ENCODE measurements at places on chromosomes 5 and 9. TPM values are rescaled to one million over a fixed set of nuclear protein-coding genes. Genes with fewer than 3 reads are reported as not detected.

ADGRV1 gene
- total RNA-seq = not detected

PIP5KL1 gene
- total RNA-seq = 2.6 TPM

DNA sequence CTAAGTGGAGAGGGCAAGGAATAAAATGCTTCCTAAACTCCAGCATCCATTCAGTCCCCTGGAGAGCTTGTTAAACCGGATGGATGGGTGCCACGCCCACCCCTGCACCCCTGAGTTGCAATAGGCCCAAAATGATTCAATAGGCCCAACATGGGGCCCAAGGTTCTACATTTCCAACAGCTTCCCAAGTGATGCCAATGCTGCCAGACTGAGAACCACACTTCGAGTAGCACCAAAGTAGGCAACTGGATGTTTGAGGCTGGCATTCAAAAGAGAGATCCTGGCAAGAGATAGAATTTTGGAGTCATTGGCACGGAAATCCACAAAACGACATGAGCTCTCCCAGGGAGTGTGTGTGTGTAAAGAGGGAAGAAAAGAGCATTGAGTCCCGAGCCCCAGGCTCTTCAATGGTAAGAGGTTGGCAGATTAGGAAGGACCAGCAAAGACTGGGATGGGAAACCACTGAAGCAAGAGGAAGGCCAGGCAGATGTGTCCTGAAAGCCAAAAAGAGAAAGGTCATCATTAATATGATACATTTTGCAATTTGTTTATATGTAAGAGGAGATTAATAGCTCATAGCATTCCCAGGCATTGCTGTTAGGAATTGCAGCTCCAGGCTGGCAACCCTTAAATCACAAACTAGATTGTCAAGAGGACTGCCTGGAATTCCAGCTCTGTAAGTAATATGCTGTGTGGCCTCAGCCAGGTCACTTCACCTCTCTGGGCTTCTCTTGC, 130.6 kb downstream of the KCNIP1 start:
- no peaks in the 10 kb centered on the region for H3K36me3 ChIP-seq
- peaks cover 11% of the 10 kb centered on the region for H3K4me1 ChIP-seq
- DNase-seq = no peak
- peaks cover 11% of the 10 kb centered on the region for H3K27me3 ChIP-seq
- H3K4me3 ChIP-seq = no peak overlapping the region

GRCh38 chr9:135533113-135533512, 11.9 kb downstream of the LCN1 start:
- H3K4me1 ChIP-seq = no peaks in the 10 kb centered on the region
- no peak overlapping the region for H3K27ac ChIP-seq
- H3K36me3 ChIP-seq = no peaks in the 10 kb centered on the region
- peaks cover 8% of the 10 kb centered on the region for H3K27me3 ChIP-seq
- no peak overlapping the region for H3K4me3 ChIP-seq
- DNase-seq = no peak

- no peak overlapping the region for H3K27ac ChIP-seq
- H3K4me1 ChIP-seq = peaks cover 18% of the 10 kb centered on the region
- peaks cover 1% of the 10 kb centered on the region for H3K36me3 ChIP-seq
These were observed 11.3 kb downstream of the ZNF618 start for GRCh38 chr9:113887436-113887835.

DNA sequence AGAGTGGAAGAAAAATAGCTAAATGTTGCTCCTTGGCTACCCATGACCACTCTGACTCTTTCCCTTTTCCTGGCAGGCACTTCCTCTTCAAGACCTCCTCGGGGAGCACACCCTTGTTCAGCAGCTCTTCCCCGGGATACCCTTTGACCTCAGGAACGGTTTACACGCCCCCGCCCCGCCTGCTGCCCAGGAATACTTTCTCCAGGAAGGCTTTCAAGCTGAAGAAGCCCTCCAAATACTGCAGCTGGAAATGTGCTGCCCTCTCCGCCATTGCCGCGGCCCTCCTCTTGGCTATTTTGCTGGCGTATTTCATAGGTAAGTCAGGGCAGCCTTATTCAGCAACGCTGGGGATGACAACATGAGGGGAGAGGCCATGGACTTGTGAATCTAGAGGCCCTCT, 298.6 kb upstream of the WWC1 start:
- H3K27ac ChIP-seq = no peak overlapping the region
- H3K4me1 ChIP-seq = no peaks in the 10 kb centered on the region
- no peak overlapping the region for H3K4me3 ChIP-seq
- no peaks in the 10 kb centered on the region for H3K36me3 ChIP-seq
- no peak for DNase-seq

- H3K27me3 ChIP-seq = peaks cover 3% of the 10 kb centered on the region
- no peaks in the 10 kb centered on the region for H3K4me1 ChIP-seq
- H3K4me3 ChIP-seq = no peak overlapping the region
- no peak overlapping the region for H3K27ac ChIP-seq
- no peak for DNase-seq
These were observed 18.9 kb downstream of the SLCO4C1 start for GRCh38 chr5:102277144-102277543.

- no peak overlapping the region for H3K4me3 ChIP-seq
- H3K36me3 ChIP-seq = no peaks in the 10 kb centered on the region
- H3K4me1 ChIP-seq = no peaks in the 10 kb centered on the region
- H3K27me3 ChIP-seq = no peaks in the 10 kb centered on the region
- no peak for DNase-seq
These were observed 94.6 kb downstream of the SEMA6A start for GRCh38 chr5:116479776-116480675.
